Stimulated activated CD8-positive, alpha-beta memory T cell treated with anti-CD3 and anti-CD28 coated beads, Interleukin-12 subunit alpha, Interleukin-12 subunit beta, amount 100 ng/mL, for 4 hours (primary cell): ENCODE measurements at places on chromosomes 5 and 9.

DNA sequence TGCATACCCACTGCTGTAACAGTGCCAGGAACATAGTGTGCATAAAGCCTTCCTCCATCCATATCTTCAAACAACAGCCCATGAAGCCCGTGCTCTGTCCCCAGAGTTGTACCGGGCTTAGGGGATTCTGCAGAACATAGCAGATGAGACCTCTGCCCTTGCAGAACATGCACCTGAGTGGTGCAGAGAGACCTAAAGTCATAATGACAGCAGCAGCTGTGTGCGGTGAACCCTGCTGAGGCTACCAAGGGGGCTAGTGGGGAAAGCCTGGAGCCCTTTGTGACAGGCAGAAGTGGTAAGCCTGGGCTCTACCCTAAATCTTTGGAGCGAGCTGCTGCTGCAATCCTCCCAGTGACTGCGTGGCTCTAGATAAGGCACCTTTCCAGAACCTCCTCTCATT, 32.2 kb upstream of the BRD3 start:
- no peak for DNase-seq

- DNase-seq: no peak
Measured at GRCh38 chr5:132641841-132642240, 16.1 kb upstream of the IL13 start.

- no peak for DNase-seq
Measured at GRCh38 chr5:32942225-32942989, 231.3 kb downstream of the NPR3 start.

DNA sequence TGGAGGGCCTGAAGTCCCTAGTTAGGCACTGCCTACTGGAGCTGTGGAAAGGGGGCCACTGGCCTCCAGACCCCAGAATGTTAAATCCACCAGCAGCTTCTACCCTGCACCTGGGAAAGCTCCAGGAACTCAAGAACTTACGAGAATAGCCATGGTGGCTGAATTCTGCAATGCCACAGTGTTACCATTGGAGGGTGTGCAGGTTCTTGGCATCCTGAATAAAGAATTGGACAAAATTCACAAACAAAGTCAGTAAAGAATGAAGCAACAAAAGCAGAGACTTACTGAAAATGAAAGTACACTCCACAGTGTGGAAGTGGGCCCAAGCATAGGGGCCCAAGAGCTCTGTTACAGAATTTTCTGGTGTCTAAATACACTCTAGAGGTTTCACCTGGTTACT, 107.0 kb downstream of the PRDM9 start:
- no peak for DNase-seq

DNA sequence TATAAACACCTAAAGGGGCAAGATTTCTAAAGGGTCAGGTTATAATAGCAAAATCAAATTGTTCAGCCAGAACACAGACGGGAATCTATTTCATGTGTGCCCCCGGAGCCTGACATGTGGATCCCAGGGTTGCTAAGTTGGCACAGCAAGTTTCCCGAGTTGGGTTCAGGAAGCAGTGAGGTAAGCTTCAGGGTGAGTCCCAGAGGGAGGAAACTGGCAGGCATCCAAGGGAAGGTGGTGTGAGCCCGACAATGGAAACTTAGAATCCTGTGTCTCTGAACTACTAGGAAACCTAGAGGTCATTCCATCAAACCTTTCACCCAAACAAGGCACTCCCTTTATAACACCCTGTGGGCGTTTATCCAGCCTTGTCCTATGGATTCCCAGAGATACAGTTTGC, 98.4 kb downstream of the ADRB2 start:
- DNase-seq: no peak
